ENCODE measurements at places on chromosomes 6 and 20. TPM values are rescaled to one million over a fixed set of nuclear protein-coding genes. Genes with fewer than 3 reads are reported as not detected.

Gene PNPLA1
- not detected for total RNA-seq

Gene PLA2G7
- total RNA-seq, result 0.15 TPM

Gene MOG
- 5.4 TPM for total RNA-seq

Gene PFDN4
- 22.2 TPM for total RNA-seq

Gene ULBP3
- total RNA-seq, result 1.1 TPM

Gene STX16
- 24.8 TPM for total RNA-seq

Gene HCRTR2
- total RNA-seq, result not detected

Gene C20orf141
- not detected for total RNA-seq

Gene TAAR5
- not detected for total RNA-seq

Gene TULP1
- total RNA-seq, result not detected

Gene RIPOR2
- 3.6 TPM for total RNA-seq

Gene GSTA1
- total RNA-seq, result not detected

Gene TSPO2
- total RNA-seq, result not detected

All from left ventricle myocardium superior (tissue), 1 donor.